ENCODE measurements at places on chromosomes 2 and 18.

DNA sequence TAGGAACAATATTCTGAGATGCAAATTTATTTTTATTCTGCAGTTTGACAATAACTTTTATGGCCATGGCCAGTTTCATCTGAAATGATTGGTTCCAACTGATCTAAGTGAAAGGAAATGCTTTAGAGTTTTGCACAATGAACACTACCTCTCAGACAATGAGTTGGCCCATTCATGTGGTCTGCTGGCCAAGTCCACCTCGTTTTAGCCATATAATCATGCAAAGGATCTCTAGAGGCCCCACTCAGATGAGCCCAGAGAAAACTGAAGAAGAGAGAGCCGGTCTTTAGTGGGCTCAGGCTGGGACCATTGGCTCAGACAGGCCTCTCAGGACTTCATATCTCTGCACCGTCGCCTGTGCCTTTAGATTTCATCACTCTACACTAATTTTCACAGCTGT, 254.7 kb downstream of the MREG start:
- no peak for DNase-seq

DNA sequence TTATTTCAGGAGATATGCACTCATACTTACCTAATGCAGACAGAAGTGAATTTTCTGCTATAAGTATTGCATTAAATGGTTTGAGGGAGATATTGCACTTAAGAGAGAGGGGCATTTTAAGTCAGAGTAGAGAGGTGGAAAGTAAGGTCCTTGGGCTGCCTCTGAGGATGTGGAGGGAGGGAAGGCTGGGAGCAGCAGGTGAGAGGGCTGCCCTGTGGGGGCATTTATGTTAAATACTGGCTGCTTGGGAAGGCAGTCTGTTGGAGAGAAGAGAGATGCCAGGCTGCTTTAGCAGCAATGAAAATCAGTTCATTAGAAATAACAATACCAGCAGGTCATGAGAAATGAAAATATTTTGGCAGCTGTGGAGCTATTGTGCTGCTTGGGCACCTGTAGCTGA, 576.2 kb upstream of the HS6ST1 start:
- no peak for DNase-seq

DNA sequence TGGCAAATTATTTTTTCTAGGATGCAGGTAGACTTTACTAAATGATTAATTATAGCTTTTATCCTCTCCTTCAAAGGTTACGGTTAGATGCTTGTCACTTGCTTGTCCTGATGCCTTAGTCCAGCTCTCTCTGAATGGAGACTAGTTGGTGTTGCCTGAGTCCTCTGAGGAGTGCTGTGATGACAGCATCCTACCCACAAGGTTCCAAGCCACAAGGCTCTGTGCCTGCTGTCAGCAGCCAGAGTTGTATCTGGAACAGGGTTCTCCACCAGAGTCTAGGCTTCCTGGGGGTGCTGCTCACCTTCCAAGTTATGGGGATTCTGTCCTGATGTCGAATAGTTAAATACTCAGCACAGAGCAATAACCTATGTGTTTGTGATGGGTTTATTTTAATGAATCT, 125.7 kb downstream of the GALNT1 start:
- no peak for DNase-seq

DNA sequence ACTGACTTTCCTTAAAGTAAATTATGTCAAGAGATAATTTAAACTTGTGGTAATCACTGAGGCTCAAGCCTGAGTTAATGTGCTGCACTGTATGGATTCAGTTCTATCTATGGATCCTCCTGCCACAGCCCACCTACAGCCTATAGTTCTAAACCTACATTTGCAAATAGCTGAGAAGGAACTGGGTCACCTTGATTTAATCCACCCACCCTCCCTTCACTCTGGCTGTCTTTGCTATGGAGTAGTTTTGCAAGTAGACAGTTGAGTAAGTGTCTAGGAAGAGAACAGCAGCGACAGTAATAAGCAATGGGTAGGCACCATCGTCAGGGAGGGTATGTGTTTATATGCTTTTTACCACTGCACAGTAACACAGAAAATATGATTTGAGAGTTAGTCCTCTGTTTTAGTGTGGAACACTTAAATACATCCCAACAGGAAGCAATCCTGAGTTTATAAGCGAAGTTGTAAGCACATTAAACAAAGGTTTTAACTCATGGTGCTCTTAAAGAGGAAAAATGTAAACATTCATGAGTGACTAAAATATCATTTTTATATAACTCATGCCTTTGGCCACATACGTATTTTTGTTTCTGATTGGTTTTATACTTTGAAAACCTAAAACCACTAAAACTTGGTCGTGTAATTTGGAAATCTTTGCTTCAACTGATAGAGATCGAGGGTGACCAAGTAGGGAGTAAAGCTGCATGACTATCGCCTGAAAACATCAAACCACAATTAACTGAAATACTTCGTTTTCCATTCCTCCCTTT, 36.3 kb upstream of the CHRNA1 start:
- no peak for DNase-seq

DNA sequence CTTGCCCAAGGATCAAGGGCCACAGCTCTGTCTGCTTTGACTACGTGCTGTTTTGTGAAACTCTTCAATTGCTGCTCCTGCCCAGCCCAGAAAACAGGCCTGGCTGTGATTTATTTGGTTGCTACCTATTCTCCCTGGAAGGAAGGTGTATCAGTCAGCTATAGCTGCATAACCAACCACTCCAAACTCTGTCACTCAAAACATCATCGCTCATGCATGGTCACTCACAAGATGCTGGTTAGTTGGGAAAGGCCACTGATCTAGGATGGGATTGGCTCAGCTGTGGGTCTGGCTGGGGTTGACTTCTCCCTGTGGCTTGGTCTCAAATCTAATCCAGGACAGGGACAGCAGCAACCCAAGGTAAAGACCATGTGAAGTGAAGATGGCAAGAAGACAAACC, 14.6 kb downstream of the TEX51 start:
- DNase-seq = no peak

GRCh38 chr2:235077046-235077445, 125.2 kb downstream of the SH3BP4 start:
- no peak for DNase-seq

DNA sequence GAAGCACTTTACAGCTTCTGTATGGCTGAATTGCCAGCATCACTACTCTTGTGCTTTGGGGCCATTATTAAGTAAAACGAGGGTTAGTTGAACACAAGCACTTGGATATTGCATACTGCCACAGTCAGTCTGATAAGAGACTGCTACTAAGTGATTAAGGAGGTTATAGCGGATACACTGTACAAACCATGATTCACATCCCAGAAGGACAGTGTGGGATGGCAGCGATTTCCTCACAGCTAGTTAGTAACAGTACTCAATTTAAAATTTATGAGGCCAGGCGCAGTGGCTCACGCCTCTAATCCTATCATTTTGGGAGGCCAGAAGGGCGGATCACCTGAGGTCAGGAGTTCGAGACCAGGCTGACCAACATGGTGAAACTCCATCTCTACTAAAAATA, 2.6 kb upstream of the BMPR2 start:
- no peak for DNase-seq

GRCh38 chr2:211367711-211368110, 811.3 kb downstream of the CPS1 start:
- DNase-seq = no peak

- DNase-seq = no peak
Measured at GRCh38 chr2:23617811-23618215, 232.8 kb downstream of the KLHL29 start.

GRCh38 chr2:28607730-28608499, 112.1 kb downstream of the PLB1 start:
- DNase-seq = no peak

- DNase-seq = peak; percentile 23
Measured at GRCh38 chr2:40760071-40760666, 308.3 kb upstream of the SLC8A1 start.

GRCh38 chr2:58032016-58032763, 14.4 kb upstream of the VRK2 start:
- DNase-seq = no peak

GRCh38 chr18:43877616-43878321, 600.5 kb upstream of the SYT4 start:
- no peak for DNase-seq

DNA sequence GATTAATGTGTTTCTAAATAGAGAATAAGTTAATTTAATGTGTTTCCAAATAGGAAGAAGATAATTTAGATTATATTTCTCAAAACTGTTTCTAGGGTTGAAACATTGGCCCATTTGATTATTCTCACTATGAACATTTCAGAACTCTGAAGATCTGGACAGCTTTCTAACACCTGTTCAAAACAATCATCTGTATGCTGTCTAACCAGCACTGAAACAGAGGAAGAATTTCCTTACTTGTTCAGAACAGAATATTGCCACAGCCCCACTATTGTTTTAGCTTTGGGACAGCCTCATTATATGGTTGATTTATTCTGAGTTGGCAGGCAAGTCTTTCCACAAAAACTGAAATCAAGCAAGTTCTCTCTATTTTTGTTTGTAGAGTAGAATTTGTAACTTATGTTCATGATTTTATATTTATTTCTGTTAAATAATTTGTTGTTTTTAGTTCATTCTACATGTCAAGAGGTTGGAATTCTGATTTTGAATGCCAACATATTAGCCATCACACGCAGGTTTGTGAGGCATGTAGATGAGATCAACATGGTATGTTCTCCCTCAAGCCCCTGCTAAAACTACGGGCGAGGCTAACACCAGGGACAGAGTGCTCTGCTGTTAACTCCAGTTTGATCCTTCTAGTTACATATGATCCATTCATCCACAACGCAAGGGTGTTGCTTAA, 11.2 kb downstream of the IL18RAP start:
- DNase-seq = no peak

GRCh38 chr2:176488431-176488830, 219.2 kb downstream of the MTX2 start:
- no peak for DNase-seq
